ENCODE measurements at places on chromosomes 13 and 19.

GRCh38 chr19:19546751-19547162, 8.7 kb downstream of the CILP2 start:
- no peak for DNase-seq

- no peak for DNase-seq
Measured at GRCh38 chr19:16441661-16442162, 30.1 kb downstream of the EPS15L1 start.

DNA sequence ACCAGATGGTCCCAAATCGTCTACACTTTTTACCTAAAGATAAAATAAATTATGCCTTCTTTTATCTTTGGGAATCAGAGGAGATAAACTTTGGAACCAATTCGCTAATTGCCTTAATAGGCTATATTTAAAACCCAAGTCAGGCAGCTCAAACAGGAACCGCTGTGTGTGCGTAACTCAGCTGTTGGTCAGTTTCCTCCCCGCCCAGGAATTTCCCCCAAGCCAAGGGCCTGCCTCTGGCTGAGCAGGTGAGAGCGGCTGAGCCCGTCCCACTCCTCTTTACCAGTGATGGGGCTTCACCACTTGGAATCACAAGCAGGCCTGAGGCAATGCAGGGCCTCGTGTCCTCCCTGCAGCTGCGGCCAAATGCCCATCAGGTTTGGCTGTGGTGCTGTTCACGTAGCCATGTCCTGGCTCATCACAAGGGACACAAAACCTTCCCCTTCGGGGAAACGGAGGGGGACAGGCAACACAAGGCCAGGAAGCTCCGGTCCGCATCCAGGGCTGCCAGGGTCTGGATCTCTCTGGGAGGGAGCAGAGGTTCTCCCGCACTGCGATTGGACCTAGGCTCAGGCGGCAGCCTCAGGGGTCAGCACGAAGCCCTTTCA, 503 bp upstream of the SLC7A9 start:
- DNase-seq, result no peak

- peak; percentile 31 for DNase-seq
Measured at GRCh38 chr19:37007587-37008220, 70.5 kb upstream of the ZNF420 start.

- no peak for DNase-seq
Measured at GRCh38 chr13:64782466-64782865, 2447.7 kb downstream of the PCDH9 start.

GRCh38 chr13:33208290-33209220, 77.0 kb downstream of the STARD13 start:
- no peak for DNase-seq

DNA sequence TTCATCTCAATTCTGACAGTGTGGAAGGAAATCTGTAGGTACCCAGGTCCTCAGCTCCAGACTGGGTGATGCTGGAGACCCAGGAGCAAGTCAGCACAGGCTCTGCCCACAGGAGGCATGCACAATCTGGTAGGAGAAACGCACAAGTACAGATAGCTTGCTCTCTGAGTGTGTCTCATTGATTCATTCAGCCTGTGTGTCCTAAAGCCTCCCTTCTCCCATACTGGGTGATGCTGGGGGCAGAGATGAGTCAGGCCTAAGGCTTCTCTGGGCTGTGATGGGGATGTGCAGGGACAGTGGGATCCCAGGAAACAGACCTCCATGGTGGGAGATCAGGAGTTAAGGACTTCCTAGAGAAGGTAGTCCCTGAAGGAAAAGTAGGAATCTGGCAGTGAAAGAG, 6.8 kb downstream of the ZNF526 start:
- DNase-seq, result no peak

DNA sequence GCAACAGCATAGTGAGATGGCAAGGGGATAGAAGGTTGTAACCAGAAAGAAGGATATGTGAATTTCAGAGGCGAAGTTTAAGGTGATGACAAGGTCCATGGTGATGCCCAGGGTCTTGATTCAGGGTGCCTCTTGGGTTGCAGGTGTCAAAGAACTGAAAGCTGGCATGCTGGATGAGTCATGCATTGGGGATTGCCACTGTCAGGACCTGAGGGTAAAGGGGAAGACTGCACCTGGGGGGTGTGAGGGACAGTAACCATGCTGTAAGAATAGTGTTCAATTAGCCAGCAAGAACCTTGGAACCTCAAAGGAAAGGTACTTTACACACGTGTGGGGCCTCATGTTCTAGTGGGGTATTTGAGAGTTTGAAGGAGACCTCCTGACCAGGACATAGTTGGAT, 279.6 kb downstream of the SLC7A1 start:
- no peak for DNase-seq

- no peak for DNase-seq
Measured at GRCh38 chr19:17296273-17296672, 7.0 kb downstream of the ABHD8 start.

DNA sequence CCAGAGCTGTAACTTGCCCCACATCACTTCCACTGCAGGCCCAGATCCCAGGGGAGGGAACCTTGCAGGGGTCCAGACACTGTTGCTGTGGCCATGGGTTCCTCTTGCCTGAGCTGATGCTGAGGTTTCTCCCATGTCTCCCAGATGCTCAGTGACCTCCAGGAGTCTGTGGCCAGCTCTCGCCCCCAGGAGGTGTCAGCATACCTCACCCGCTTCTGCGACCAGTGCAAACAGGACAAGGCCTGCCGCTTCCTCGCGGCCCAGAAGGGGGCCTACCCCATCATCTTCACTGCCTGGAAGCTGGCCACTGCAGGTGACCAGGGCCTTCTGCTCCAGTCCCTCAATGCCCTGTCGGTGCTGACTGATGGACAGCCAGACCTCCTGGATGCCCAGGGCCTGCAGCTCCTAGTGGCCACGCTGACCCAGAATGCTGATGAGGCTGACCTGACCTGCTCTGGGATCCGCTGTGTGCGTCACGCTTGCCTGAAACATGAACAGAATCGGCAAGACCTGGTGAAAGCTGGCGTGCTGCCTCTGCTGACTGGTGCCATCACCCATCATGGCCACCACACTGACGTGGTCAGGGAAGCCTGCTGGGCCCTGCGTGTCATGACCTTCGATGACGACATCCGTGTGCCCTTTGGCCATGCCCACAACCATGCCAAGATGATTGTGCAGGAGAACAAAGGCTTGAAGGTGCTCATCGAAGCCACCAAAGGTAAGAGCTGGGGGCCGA, 12.1 kb upstream of the SLC25A42 start:
- DNase-seq, result no peak

DNA sequence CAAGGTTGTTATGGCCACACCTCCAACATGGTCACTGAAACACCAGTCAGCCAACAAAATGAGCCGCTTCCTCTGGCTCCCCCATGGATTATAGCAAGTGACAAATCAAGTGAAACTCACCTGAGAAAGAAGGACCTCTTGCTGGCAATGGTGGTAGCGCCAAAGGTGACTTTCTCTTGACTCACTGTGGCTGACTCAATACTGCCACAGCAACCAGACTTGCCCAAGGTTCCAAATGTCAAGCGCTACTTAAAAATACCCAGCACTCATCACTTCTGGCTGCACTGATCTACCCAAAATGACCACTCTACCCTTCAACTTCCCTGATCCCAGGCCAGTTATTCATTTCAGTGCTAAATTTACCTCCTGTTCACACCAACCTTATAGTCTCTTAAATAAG, 495.5 kb downstream of the FOXO1 start:
- no peak for DNase-seq

GRCh38 chr13:63843766-63844699, 2428.4 kb upstream of the PCDH20 start:
- no peak for DNase-seq

GRCh38 chr13:113923376-113924063, 50.4 kb downstream of the C13orf46 start:
- DNase-seq, result no peak

DNA sequence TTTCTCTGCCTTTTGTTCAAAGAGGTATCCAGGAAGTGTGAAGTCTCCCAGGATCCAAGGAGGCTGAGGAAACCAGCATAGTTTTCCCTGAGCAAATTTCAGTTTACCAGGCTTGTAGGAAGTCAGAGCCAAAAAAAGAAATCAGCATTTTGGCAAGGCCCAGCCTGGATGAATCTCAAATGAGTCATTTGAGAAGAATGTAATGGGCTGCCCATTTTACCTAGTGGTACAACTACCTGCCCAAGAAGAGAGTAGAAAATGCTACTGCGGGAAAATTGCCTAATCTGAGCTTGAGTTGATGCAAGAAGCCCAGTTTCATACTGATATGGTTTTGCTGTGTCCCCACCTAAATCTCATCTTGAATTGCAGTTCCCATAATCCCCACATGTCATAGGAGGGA, 284.1 kb upstream of the ZNF507 start:
- no peak for DNase-seq

Measured in activated T-helper 1 cell treated with anti-CD3 and anti-CD28 coated beads, Interleukin-12 subunit alpha, Interleukin-12 subunit beta, Interleukin-2, Interleukin-4 antibody, amounts not matched to agents 30 ng/mL and 10 ng/mL and 1 ng/mL, durations not matched to agents 14 hours and 24 hours and 36 hours (primary cell).